ENCODE measurements at places on chromosomes 5 and 9.

GRCh38 chr9:74255489-74255984 lies 241.6 kb upstream of the RORB start:
- DNase-seq, result no peak

DNA sequence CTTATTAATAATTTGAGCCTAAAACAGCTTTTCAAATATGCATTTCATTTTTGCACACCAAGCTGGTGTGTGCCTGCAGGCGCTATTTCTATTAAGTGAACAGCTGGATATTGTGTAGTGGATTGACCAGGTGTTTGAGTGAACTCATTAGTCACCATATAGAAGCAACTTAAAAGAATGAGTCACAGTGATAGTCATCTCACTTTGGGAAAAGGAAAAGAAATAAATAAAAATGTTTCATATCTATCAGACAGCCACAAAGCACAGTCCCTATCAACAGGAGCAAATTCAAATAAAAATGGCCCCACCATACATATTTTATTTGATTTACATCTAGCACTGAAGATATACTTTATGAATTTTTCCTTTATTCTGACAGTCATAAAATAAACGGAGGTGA lies 456.5 kb upstream of the CDH9 start:
- DNase-seq, result no peak

- no peak for DNase-seq
These were observed 25.7 kb downstream of the CEP72 start for GRCh38 chr5:637581-638450.

- DNase-seq, result peak; percentile 91
These were observed 12.5 kb downstream of the C1QTNF2 start for GRCh38 chr5:160357861-160358411.

DNA sequence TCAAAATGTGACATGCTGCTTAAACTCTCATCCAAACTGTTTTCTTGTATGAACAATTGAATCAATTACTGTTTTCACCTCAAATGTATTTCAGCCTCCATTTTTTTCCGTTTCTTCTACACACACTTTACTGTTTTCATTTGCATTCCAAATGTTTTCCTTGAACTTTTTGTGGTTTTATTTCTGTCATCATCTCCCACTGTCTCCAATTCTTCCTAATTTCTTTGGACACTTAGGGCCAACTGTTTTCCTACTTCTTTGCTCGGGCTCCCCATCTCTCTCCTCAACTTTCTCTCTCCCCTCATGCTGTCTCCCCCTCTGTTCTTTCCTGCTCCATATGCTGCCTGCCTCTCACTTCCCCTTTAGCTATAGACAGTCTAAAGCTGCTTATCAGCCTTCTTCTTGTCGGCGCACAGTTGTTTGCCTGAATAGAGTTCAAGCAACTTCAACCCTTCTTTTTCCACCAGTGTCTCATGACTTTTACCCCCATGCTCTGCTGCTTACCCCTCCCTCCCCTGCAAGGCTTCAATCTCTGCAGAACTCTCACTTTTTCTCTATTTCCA lies 443.4 kb downstream of the DTWD2 start:
- DNase-seq, result no peak

GRCh38 chr9:94791435-94791834 lies 64.9 kb downstream of the AOPEP start:
- no peak for DNase-seq

- DNase-seq, result no peak
These were observed 3.6 kb downstream of the SURF6 start for GRCh38 chr9:133332381-133332730.

DNA sequence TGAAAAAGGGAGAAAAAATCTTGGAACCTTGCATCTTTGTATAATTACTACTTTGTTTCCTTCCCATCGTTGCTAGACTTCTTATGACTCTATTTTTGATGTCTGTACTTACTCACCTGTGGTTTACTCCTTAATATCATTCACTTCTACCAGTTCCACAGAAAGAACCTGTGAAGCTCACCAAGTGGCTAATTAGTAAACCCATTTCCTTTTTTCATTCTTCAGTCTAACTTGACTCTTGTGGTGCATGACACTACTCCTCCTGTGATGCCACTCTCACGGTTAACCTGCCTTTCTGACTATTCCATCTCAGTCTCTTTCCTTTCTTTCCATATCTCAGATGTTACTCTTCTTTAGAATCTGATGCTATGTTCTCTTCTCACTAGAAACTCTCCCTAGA lies 14.6 kb downstream of the RECK start:
- no peak for DNase-seq

DNA sequence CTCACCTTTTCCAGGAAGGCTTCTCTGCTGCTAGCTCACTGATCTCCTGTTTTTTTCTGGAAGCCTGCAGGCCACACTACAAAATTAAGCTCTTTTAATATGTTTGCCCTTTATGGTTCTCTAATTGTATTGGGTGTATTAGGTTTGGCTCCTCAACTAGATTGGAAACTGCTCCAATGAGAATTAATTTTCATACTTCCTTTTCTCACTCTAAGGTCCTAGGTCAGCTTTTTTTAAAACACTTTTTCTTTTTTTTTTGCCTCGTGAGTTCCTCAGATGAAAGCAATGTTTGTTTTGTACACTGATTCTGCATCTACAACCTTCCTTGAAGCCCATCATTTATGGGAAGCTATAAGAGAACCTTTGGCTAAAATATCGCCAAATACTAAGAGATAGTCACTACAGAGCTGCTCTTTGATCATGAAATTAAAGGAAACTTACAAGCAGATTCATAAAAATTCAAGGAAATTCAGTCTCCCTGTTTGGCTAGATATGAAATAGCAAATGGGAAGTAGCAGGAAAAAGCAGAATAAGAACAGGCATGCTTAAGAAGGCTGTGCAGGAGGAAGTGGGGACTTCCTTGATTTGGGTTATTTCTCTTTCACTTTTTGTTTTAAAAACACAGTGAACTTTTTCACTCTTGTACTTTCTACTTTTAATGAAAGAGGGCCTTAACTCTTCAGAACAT lies 55.2 kb upstream of the FYB1 start:
- no peak for DNase-seq

- DNase-seq, result no peak
These were observed 42.4 kb downstream of the NDST1 start for GRCh38 chr5:150550286-150550685.

Data from hindlimb muscle (tissue), 1 donor.